ENCODE measurements at places on chromosomes 12 and 14.

DNA sequence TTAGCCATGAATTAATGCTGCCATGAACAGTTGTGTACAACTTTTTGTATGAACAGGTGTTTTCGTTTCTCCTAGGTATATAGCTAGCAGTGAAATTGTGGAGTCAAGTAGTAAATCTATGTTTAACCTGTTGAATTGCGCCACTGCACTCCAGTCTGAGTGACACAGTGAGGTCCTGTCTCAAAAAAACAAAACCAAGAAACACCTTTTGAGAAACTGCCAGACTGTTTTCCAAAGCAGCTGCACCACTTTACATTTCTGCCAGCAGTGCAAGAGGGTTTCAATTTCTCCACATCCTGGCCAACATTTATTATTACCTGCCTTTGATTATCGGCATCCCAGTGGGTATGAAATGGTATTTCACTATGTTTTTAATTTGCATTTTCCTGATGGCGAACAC is 3.3 kb upstream of the PLEKHG3 start:
- DNase-seq: no peak

DNA sequence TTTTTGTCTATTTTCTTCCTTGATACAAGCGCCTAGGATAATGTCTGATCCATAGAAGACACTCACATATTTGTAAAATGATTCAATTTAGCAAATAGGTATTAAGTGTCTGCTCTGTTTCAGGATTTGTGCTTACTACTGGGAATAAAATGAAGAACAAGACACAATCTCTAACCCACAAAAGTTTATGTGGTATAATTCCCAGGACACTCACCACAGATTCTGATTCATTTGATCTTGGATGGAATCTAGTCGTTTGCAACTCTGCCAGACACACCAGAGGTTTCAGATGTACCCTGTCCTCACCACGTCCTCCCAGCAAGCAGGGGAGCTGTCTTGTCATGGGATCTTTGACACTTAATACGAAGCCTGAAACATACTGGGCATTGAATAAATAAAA is 208.3 kb downstream of the LRIG3 start:
- DNase-seq: no peak

GRCh38 chr14:55562135-55562534 is 17.9 kb upstream of the KTN1 start:
- DNase-seq: no peak

- no peak for DNase-seq
Observed at GRCh38 chr14:71523630-71524319, 408.5 kb upstream of the RGS6 start.

Data from stimulated activated CD8-positive, alpha-beta memory T cell treated with anti-CD3 and anti-CD28 coated beads, Interleukin-15, amount 100 ng/mL, for 48 hours (primary cell).